Inflammatory macrophage treated with lipopolysaccharide for 4 hours (primary cell): ENCODE measurements at places on chromosomes 7 and 10.
A peak's percentile ranks its signal among the peaks of the same experiment; 100 is the strongest.

DNA sequence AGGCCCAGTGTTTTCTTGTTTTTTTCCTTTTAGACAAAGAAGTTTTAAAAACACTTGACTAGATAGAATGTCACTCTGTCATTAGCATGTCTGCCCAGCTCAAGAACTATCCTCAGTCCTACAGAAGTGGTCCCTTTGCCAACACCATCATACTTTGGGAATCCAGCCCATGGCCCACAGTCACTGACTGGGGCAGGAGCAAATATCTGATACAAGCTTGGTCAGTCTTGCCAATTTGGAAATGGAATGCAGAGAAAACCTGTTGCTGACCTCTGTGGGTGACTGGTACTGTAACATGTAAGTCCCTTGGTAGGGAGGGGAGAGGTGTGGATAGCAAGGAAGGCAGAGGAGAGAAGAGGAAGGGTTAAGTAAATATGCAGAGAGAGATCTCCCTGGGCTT lies 47.8 kb downstream of the IPMK start:
- no peak for DNase-seq

DNA sequence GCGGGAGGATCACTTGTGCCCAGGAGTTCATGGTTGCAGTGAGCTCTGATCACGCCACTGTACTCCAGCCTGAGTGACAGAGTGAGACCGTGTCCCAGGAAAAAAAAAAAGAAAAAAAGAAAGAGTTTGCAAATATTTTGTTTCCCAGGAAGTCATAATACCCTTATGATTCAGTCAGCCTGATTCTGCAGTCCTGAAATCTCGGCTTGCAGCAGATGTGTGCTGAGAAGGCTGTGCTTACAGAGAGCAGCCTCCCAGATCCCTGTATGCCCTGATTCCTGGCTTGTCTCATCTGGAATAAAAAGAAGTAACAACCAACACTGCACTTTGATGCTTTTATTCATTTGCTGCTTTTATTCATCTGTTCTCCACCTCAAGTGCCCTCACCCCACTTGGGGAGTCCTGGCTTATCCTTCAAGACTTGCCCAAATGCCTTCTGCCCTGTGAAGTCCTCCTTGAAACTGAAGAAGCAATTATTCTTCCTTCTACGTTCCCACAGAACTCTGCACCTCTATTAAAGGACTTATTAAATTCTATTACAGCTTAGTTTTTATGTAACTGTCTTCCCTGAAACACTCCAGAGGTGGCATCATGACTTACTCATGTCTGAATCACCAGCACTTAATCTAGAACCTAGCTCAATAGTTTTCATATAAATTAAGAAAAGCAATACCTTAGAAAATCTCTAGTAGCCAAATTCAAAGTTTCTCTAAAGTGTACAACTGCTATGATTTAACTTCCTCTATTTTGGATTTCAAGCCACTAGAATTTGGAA lies 27.7 kb upstream of the BPGM start:
- peak; percentile 22 for DNase-seq

DNA sequence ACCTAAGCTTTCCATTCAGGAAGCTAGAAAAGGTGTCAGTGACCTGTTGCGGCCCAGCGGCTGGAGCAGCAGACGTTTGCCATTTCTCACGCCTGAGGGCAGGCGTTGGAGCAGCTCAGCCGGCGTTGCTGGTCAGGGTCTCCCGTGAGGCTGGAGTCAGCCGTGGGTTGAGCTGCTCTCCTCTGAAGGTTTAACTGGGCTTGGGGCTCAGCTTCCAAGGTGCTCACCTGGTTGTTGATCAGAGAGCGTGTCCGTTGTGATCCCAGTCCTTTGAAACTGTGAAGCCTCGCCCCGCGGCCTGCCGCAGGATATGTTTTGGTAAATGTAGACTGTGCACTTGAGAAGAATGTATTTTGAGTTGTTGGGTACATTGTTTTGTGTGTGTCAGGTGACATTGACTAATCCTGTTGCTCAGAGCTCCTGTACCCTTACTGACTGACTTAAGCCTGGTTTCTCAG lies 20.6 kb upstream of the PWWP2B start:
- no peak for DNase-seq

GRCh38 chr10:127939786-127940330 lies 33.0 kb downstream of the PTPRE start:
- DNase-seq = no peak

DNA sequence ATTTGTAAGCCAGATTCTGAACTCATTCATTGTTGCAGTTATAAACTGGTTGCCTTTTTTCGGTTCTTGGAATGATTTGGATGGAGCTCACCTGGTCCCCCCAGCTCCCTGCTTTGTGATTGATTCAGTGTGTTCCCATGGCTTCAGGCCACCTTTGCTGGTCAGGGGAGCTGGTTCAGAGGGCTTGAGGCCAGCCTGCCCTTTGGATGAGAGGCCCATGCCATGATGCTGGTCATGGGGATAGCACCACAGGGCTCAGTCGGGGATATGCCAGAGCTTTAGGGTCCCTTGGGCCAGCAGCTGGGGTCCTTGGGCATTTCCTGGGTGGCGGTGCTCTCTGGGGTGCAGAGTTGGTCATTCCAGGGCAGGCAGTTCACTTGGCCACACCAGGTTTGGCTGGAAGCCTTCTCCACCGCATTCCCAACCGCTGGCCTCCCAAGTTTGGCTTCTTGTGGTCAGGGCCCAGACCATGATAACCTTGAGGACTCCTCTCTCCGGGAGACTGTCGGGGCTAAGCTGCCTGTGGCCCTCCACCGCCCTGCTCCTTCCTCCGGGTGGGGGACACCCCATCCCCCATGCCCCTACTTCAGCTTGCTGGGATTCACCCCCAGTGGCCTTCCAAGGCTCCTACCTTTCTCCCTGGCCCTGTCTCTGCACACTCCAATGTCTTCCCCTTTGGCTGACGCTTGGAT lies 65.1 kb downstream of the MGMT start:
- DNase-seq = no peak
